ENCODE measurements at places on chromosomes 5 and 9.

DNA sequence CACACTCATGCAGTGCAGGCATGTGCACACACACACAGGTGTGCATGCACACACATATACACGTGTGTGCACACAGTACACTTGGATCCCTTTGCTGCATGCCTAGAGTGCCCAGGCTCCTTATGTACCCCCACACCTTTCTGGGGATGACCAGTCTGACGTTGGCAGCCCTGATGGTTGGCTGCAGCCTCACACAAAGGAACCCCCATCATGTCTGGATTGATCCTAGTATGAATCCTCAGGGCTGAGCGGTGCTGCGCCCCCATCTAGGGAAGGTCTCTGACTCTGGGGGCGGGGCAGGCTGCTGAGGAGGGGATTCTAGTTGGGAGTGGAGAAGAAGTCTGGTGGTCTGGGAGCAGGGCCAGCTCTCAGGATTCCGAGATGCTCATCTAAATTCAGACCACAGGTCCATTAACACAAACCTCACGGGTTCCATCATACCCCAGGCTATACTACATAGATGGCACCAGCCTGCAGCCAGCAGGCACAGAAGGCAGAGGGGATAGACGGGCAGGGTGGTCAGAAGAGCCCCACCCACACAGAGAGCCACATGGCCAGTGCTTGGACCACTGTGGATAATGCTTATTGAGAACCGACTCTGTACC is 50.5 kb upstream of the OLFM1 start:
- DNase-seq, result no peak

DNA sequence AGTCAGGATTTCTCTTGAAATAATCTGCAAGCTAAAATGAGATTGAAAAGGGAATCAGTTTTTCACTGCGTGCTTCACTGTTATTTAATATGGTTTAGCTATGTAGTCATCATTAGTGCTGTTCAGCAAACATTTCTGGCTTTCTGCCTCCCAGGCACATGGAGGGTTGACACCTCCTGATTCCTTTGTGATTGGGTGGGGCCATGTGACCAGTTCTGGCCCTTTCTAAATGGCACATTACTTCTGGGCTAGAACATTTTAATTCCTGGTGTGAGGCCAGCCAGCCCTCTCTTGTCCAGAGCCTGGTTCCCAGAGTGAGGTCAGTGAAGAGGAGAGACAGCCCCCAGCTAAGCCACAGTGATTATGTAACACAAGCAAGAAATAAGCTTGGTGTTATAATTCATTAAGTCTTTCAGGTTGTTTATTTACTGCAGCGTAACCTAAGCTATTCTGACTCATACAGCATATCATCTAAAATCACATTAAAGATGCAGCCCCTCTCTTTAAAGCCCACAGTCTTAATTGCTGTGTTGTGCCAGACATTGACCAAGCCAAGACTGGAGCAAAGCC is 17.4 kb upstream of the ARSI start:
- no peak for DNase-seq

GRCh38 chr9:123679330-123679987 is 250.5 kb downstream of the DENND1A start:
- DNase-seq, result peak; percentile 7

DNA sequence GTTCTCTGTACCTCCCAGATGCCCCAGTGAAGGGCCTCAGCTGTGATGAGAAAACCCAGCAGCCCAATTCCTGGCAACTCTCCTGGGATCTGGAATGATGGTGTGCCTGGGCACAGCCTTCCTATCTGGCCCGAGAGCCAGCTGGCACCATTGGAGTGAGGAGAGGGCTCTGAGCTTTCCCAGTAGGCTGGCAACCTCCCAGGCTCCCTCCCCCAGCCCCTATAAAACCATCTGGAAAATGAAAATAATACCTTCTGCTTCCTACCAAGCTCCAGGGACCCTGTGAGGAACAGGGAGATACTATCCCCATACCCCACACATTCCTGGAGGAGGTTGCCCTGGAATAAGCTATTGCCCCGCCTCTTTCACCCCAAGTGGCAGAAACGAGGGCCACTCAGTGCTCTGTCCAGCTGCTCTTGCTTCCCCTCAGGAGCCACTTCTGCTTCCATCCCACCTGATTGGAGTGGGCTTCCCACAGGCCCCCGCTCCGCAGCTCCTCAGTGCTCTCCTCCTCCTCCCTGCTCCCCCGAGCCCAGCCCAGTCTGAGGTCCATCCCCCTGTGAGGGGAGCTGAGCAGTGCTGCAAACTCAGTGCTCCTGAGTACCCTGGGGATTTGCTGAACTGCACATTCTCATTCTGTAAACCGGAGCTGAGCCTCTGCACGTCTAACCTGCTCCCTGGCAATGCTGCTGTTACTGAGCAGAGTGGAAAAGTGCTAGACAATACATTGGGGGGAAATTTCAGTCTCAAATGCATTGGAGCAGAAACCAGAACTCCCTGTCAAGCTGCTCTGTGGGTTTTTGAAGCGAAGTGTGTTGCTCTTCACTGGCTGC is 74.7 kb downstream of the THBS4 start:
- DNase-seq, result no peak

- no peak for DNase-seq
Observed at GRCh38 chr9:124179196-124180071, 78.3 kb upstream of the NEK6 start.

DNA sequence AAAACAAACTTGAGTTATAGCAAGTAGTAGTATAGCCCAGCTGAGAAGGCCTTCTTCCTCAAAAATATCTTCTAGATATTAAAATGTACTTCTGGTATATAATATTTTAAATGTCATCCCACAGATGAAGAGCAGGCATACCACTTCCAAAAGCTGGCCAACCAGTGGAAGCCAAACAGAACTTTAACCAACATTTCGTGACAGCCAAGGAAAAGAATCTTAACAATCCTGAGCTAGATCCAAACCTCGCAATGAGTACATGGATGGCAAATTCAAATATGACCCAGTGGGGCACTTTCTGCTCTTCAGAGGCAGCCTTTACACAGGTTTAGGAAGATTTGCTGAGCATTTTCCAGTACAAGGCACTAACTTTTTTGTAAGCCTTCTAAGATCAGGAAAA is 91.8 kb upstream of the ACO1 start:
- DNase-seq, result no peak

DNA sequence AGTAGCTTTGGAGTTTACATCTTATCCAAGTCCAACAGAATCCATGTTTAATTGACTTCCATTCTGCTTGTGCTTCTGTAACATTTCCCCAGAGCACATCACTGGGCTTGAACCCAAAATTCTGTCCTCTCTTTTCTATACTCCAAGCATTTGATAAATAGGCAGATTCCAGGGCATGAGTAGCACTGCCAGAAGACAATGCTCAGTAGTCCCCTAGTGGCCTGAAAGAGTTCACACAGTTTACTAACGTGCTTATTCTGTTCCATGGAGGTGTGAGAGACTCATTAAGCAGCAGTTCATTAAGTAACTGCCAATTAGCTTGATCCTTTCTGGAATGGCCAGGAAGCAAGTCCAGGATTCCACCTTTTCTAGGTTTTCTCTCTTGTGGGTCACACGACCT is 9.4 kb upstream of the GABRA6 start:
- DNase-seq, result no peak

DNA sequence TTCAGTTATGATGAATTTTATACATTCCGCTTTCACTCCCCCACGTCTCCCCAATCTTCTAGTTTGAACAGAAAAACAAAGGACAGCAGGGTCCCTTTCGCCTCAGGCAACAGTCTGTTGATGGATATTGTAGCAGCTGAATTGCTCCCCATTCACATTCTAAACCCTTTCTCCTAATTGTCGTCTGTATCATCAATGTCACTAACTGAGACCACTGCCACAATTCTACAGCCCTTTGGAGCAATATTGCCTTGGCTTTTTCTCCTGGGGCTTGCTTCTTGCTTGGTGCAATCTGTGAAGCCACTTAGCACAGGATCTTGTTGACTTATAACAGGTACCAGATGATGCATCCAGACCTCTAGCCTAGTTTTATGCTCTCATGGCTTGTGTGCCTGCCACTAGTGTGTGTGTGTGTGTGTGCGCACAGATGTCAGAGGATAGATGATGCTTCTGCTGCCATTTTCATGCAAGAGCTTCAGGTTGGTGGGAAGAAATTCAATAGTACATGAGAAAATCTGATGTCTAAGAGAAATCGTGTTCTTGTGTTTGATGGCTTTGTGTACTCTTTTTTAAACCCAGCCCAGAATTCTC is 195.2 kb upstream of the ISL1 start:
- DNase-seq, result no peak

- no peak for DNase-seq
Observed at GRCh38 chr9:38368731-38369130, 23.8 kb upstream of the ALDH1B1 start.
